ENCODE measurements at places on chromosomes 12 and 14. TPM values are rescaled to one million over a fixed set of nuclear protein-coding genes. Genes with fewer than 3 reads are reported as not detected.

The HVCN1 gene
- 1.3 TPM for total RNA-seq

GRCh38 chr14:80080601-80081000, 130.7 kb downstream of the DIO2 start:
- DNase-seq, result no peak

- DNase-seq, result no peak
Observed at GRCh38 chr12:116244001-116244400, 33.5 kb downstream of the MED13L start.

The GARIN6 gene
- total RNA-seq, result not detected

DNA sequence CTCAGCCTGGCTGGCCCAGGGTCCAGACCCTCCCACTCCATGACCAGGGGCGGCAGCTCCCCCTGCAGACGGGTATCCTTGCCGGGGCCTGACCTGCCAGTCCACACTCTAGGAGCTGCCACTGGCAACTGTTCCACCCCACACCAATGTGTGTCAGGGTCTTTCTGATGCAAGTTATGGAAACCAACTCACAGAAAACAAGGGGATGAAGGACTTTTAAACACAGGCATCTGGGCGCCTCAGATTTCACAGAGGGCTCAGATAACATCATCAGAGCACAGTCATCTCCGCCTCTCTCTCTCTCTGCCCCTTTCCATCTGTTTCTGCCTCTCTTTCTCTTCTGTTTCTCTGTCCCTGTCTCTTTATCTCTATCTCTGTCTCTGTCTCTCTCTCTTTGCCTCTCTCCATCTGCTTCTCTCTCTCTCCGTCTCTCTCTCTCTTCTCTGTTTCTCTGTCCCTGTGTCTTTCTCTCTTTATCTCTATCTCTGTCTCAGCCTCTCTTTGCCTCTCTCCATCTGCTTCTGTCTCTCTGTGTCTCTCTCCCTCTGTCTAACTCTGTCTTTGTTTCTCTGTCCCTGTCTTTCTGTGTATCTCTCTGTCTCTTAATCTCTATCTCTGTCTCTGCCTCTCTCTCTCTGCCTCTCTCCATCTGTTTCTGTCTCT, 67.4 kb upstream of the FBRSL1 start:
- no peak for DNase-seq

GRCh38 chr12:66915306-66915904, 236.5 kb upstream of the GRIP1 start:
- DNase-seq, result no peak

GRCh38 chr12:52646613-52647012, 5.4 kb downstream of the KRT2 start:
- DNase-seq, result no peak

GRCh38 chr12:131917139-131917710, 11.9 kb upstream of the PUS1 start:
- no peak for DNase-seq

DNA sequence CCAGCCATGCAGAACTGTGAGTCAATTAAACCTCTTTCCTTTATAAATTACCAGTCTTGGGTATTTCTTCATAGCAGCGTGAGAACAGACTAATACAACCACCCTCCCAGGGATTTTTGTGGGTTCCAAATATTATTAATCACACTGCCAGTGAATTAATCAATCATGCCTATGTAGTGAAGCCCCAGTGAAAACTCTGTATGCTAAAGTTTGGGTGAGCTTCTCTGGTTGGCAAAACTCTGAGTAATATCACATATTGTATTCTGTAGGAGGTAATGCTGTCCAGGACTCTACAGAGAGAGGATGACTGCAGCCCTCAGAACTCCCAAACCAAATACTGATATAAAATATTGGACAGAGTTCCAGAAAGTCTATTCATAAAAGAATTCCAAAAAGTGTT, 216.9 kb downstream of the RPAP3 start:
- DNase-seq, result no peak

All from body of pancreas (tissue), 4 donors.